Activated CD4-positive, alpha-beta T cell treated with anti-CD3 and anti-CD28 coated beads, Interleukin-2, amount 10 ng/mL, durations not matched to agents 24 days and 14 days (primary cell): ENCODE measurements at places on chromosomes 7 and 10. TPM values are rescaled to one million over a fixed set of nuclear protein-coding genes. Genes with fewer than 3 reads are reported as not detected.

- no peak for DNase-seq
Observed at GRCh38 chr10:48897441-48897790, 42.2 kb downstream of the LRRC18 start.

GATA3 gene
- 79.7 and 81.0 TPM in 2 replicates for total RNA-seq

MYL10 gene
- total RNA-seq: not detected in 2 replicates

GIMAP5 gene
- total RNA-seq: 44.4 and 50.9 TPM in 2 replicates

- no peak for DNase-seq
Observed at GRCh38 chr7:157073949-157074624, 63.6 kb upstream of the MNX1 start.

PKD2L1 gene
- 0.17 TPM in 1 of 2 replicates, not detected in the other for total RNA-seq

FEZF1 gene
- total RNA-seq: not detected in 2 replicates

DNA sequence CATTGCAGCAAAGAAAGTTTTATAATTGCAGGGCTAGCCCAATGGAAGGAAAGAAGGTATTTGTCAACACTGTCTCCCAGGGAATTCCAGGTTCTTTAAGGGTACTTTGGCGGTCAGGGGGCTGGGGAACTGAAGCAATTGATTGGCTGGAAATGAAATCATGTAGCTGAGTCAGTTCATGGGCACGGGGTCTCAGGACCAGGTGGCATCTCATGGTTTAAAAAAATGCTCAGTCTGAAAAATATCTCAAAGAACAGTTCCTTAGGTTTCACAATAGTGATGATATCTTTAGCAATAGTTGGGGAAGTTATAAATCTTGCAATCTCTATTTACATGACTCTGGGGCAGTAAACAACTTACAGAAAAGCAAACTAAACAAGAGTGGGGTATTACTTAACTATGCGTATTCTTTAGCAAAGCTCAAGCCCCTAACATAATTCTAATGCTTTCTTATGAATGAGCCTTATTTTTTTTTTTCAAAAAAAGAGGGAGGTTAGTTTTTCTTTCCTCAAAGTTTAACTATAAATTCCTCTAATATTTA lies 376.9 kb upstream of the NRG3 start:
- no peak for DNase-seq

DNA sequence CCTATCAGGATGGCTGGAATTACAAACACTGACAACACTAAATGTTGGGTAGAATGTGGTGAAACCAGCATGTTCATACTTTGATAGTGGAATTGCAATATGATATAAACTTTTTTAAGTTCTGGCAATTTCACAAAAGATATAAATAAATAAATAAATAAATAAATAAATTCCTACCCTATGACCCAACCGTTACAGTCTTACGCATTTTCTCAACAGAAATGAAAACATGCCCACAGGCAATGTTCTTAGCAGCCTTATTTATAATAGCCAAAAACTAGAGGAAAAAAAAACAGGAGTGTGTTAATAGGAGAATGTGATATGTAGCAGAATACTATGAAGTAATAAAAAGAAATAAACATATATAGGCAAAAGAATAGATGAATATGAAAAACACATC lies 318.9 kb downstream of the IPMK start:
- no peak for DNase-seq

GRCh38 chr7:131370523-131370968 lies 42.9 kb downstream of the MKLN1 start:
- peak; percentile 82 for DNase-seq
